Smooth muscle cell of bladder (primary cell): ENCODE measurements at places on chromosomes 13 and 19. TPM values are rescaled to one million over a fixed set of nuclear protein-coding genes. Genes with fewer than 3 reads are reported as not detected.

Gene ALKBH7
- 28.5 and 30.6 TPM in 2 replicates for total RNA-seq

Gene SHFL
- 16.9 and 18.3 TPM in 2 replicates for total RNA-seq

Gene RFPL4A
- not detected in 2 replicates for total RNA-seq

Gene NRTN
- total RNA-seq = 0.14 and 0.18 TPM in 2 replicates

Gene BIVM
- total RNA-seq = 11.8 and 14.7 TPM in 2 replicates

Gene POSTN
- total RNA-seq = 396 and 434 TPM in 2 replicates

Gene GNA15
- total RNA-seq = under 0.01 TPM in 1 of 2 replicates, not detected in the other

Gene ZNF677
- 8.8 and 10.4 TPM in 2 replicates for total RNA-seq

Gene AKT2
- total RNA-seq = 63.0 and 79.1 TPM in 2 replicates

Gene ZNF534
- total RNA-seq = not detected in 2 replicates

Gene SBK3
- 0.09 TPM in 1 of 2 replicates, not detected in the other for total RNA-seq

Gene UQCRFS1
- total RNA-seq = 25.6 and 26.4 TPM in 2 replicates

Gene TLE6
- total RNA-seq = 2.4 and 3.4 TPM in 2 replicates

Gene TNFRSF19
- 5.7 and 11.9 TPM in 2 replicates for total RNA-seq
